ENCODE measurements at places on chromosomes 2 and 18. TPM values are rescaled to one million over a fixed set of nuclear protein-coding genes. Genes with fewer than 3 reads are reported as not detected.

- no peak for DNase-seq
Measured at GRCh38 chr2:114700440-114700839, 258.0 kb downstream of the DPP10 start.

GRCh38 chr18:49026501-49027373, 76.0 kb upstream of the SMAD7 start:
- no peak for DNase-seq

DNA sequence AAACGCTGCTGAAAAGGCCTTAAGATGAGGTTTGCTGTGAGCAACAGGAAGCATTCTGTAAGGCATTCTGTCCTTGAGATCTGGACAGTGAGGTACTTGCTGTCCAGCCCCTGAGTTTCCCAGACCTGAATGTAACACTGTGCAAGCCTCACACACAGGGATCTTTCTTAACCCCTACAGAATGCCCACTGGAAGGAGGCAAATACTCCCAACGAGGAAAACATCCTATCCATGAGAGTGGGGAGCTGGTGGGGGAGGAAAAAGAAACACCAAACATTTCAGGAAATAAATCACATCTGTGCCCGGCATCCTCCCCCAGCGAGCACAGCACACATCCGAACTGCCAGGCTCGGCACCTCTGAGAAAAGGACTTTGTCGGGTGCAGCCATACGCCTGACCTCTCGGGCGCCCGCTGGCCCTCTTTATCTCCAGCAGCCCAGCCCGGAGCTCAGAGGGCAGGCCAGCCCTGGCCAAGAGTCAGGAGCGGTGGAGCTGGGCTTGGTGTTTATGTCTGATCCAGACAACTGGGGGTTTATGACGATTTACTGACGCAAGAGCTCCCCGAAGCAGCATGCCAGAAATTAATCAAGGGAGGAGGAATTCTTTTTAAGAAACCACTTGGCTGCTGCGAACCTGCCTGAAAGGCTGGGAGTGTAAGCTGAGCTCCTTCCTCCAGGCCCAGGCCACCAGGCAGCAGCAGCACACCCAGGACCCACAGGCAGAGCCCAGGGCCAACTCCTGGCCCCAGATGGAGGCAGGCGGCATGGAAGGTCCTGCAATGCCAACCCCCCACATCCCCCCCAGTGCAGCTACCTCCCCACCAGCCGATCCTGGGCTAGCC, 72.2 kb downstream of the HDAC4 start:
- DNase-seq: peak; percentile 64

- DNase-seq: no peak
Measured at GRCh38 chr2:220076734-220077133, 449.3 kb downstream of the SLC4A3 start.

The MROH2A gene
- polyA plus RNA-seq: 0.28 TPM

The ESPNL gene
- 0.30 TPM for polyA plus RNA-seq

The SERPINB11 gene
- not detected for polyA plus RNA-seq

The CCDC68 gene
- 11.9 TPM for polyA plus RNA-seq

The GYPC gene
- 55.8 TPM for polyA plus RNA-seq

GRCh38 chr18:59897321-59897954, 2.4 kb upstream of the PMAIP1 start:
- no peak for DNase-seq

- peak; percentile 70 for DNase-seq
Measured at GRCh38 chr2:67476809-67477790, 80.0 kb downstream of the ETAA1 start.

Data from left kidney (tissue), 8 donors.